ENCODE measurements at places on chromosomes 13 and 19.

DNA sequence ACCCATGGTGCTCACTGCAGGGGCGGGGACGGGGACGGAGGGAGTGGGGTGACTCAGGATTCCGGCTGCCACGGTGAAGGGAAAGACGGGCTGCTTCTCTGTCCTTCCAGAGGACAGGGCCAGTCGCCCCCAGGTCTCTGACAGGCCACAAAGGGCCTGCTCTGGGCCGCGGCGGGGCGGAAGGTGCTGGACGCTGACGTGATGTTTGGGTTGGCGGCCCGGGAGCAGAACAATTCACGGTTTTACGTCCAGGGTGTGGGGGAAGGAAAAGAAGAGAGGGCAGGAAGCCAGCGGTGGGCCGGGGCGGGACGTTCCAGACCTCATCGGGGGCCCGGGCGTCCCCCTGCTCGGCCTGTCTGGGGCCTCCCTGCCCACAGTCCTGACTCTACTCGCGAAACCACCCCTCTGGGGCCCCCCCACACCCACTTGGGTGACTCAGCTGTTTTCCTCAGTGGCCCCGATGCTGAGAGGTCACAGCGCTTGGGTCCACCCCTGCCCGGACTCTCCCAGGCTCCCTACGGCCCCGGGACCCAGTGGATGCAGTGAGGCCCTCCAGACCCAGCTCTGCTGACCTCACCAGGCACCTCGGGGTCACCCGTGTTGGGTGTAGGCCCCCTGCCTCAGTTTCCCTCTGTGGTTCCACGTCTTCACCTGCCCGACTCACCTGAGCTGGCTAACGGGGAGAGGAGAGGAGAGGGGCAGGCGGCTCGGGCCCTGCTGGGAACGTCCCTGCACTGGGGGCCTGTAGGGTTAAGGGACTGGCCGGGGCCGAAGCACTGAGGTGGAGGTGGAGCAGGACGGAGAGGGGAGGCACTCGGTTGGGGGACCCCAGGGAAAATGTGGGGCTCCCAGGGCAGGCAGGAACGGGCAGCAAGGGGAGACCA, 29.2 kb downstream of the PIP5K1C start:
- no peak for DNase-seq

DNA sequence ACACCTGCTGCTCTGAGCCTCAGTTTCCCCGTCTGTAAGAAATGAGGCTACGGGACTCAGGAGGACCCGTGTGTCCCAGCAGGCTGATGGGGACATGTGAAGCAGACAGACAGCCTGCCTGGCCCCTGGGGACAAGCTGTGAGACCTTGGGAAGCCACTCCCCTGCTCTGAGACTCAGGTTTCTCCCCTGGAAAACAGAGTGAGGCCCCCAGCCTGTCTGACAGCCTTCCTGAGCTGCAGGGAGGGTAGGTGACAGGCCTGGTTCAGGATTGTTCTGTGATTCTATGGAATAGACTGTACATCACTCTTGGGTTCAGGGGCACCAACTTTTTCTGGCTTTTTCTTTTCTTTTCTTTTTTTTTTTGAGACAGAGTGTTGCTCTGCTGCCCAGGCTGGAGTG, 2.9 kb upstream of the NTF4 start:
- DNase-seq = no peak

DNA sequence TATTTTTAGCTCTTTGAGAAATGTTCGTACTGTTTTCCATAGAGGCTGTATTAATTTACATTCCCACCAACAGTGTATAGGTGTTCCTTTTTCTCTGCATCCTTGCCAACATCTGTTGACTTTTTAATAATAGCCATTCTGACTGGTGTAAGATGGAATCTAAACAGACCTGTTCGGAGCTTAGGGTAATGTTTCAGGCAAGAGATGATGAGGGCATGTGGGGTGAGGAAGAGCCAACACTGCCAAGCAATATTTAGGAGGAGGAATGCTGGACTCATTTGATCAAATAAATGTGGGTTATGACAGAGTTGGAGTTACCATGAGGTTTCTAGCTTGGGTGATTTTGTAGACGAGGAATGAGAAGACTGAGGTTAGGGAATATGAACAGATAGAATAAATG, 382.9 kb downstream of the KLF12 start:
- DNase-seq = no peak

DNA sequence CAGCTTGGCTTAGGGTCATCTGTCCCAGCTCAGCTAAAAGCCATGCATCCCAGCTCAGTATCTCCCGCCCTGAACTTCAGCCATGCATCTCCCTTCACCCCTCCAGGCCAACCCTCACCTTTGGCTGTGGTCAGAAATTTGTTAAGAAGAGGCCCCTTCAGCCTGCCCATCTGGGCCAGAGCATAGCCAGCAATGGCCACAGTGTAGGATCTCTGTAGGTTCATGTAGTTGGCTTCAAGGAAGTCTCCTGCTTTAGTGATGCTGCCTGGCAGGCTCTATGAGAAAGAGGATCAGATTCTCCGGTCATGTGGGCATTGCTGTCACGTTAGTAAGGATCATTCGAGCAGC, 16.6 kb upstream of the TNFSF14 start:
- DNase-seq = no peak

DNA sequence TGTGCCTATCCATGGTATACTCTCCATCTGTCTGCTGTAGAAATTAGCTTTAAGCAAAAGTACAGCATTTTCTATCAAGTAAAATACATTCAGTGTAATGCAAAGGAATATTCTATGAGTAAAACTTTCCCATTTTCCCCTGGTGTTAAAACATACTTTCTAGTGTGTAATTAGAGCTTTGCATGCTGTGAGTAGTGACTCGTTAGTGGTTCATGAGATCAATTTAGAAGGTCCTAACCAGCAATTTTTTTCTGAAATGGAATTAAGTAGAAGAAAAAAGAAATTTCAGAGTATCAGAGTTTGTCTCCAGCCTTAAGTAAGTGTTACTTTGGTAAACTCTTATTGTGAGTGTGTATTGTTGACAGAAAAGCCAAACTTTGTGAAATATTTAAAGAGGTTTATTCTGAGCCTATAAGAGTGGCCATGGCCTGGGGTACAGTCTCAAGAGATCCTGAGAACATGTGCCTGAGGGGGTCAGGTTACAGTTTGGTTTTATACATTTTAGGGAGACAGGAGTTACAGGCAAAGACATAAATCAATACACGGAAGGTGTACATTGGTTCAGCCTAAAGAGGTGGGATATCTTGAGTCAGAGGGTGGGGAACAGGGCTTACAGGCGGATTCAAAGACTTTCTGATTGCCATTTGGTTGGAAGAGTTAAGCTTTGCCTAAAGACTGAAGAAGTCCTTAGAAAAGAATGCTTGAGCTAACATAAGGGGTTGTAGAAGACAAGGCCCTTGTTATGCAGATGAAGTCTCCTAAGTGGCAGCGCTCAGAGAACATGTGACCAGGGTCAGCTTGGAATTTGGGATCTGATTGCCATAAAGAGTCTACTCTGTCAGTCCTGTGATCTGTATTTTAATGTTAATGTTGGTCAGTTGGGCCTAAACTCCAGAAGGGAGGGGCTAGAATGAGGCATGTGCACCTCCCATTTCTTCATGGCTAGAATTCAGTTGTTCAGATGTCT, 25.5 kb downstream of the FAM187B start:
- DNase-seq = no peak

GRCh38 chr13:113582841-113583631, 1.5 kb upstream of the TFDP1 start:
- peak; percentile 14 for DNase-seq

DNA sequence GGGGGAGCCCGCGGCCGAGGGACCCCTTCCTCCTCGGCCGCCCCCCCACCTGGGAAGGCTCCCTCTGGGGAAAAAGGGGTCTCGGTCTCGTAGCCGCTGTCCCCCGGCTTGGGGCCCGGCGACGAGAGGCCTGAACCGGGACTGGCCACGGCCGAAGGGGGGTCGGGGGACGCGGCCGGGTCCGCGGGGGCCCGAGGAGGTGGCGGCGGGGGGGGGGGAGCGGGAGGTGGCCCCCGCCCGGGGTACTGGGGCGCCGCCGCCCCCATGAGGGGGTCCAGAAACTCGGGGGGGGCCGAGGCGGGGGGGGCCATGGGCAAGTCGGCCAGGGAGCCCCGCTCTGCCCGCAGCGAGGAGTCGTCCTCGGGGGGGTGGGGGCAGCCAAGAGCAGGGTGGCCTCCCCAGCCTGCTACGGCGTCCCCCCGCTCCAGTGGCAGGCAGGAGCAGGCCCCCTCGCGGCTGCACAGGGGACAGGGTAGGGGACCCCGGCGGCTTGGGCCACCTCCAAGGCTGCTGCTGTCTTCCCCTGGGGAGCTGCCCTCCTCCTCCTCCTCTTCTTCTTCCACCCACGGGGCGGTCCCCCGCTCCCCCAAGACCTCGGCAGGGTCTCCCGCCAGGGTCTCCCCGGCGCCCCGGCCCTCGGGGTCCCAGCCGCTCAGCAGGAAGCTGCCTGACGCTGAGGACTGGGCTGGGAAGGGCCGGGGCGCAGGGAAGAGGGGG, 12.9 kb downstream of the LMTK3 start:
- no peak for DNase-seq
